ENCODE measurements at places on chromosomes 2 and 18. TPM values are rescaled to one million over a fixed set of nuclear protein-coding genes. Genes with fewer than 3 reads are reported as not detected.

Gene SP5
- 0.78 TPM for total RNA-seq

Gene UPP2
- total RNA-seq, result 1.7 TPM

Gene BCL11A
- 128 TPM for total RNA-seq

Gene HOXD9
- total RNA-seq, result not detected

Gene RAB6D
- total RNA-seq, result 0.62 TPM

Gene SIX3
- total RNA-seq, result not detected

Gene ADAM23
- total RNA-seq, result 18.9 TPM

Gene NEU4
- total RNA-seq, result 0.31 TPM

Gene LYG1
- total RNA-seq, result 0.47 TPM

Gene YWHAQ
- 535 TPM for total RNA-seq

Gene DSC3
- total RNA-seq, result 0.78 TPM

Gene ABI2
- 217 TPM for total RNA-seq

Gene IL36B
- not detected for total RNA-seq

Gene CXCR4
- 115 TPM for total RNA-seq

Gene ARMC9
- total RNA-seq, result 16.1 TPM

Gene DCC
- total RNA-seq, result 13.6 TPM

Gene ARHGEF33
- 3.9 TPM for total RNA-seq

Gene PECR
- total RNA-seq, result 29.9 TPM

Gene MYOM1
- 2.3 TPM for total RNA-seq

Gene TUBA4B
- total RNA-seq, result not detected

Gene ERICH2
- total RNA-seq, result not detected

Gene PLCD4
- 0.31 TPM for total RNA-seq

Gene SPP2
- not detected for total RNA-seq
